ENCODE measurements at places on chromosomes 2 and 18. TPM values are rescaled to one million over a fixed set of nuclear protein-coding genes. Genes with fewer than 3 reads are reported as not detected.

UGT1A3 gene
- total RNA-seq, result not detected

GRCh38 chr2:207182911-207183310, 17.2 kb upstream of the KLF7 start:
- DNase-seq, result no peak

DNA sequence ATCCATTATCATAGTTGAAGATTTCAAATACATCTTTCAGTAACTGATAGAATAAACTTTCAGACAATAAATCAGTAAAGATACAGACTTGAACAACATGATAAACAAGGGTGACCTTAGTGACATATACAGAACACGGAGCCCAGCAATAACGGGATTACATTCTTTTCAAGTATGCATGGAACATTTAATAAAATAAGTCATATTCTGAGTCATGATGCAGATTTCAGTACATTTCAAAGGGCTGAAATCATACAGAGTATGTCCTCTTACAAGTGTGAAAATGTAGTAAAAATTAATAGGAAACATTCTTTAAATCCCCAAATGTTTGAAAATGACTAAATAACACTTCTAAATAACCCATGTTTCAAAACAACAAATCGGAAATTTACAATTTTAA, 17.2 kb upstream of the KLHL29 start:
- no peak for DNase-seq

DNA sequence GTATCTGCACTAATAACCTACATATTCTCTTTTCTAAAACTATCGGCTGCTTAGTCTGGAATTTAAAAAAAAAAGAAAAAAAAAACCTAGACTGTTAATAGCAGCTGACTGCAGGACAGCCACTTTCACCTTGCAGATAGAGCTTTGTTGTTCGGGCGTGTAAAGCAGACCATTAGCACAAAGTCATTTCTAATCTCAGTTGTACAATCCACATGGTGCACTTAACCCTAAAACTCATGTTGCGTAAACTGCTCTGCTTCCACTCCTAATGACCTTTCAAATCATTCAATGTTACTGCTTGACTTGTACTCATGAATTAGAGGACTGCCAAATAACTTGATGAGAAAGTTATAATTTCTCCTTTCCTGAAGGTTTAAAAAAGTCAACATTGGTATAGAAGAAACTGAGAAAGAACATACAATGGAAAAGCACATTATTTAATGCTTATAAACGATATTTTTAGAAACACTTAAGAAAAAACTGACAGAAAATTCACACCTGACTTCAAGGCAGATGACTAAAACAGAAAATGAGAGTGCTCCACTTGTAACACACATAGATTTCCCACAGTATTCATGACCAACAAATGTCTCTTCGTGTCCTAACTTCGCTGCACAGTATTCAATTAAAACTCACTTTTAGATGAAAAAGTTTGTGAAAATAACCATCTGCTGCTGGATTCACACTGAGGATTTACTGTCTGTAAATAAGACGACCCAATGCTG, 2.6 kb downstream of the CDH2 start:
- DNase-seq, result no peak

DNA sequence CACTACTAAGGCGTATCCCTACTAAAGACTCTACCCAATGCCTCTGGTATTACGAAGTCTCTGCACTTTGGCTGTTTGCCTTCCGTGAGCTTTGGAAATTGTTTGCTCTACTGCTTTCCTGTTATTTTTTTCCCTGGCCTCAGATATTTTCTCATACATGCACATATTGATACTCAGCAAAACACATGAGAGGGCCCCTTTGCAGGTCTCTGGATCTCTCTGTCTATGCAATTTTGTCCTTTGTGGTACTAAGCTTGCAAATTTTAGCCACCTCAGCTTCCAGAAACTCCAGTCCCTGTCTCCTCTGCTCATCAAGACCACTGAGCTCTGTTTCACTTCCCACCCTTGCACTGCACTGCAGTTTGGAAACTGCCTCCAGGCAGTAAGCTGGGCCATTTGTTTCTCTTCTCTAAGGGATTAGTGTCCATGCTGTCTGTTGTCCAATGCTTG, 46.6 kb downstream of the TAF1B start:
- DNase-seq, result no peak

DNA sequence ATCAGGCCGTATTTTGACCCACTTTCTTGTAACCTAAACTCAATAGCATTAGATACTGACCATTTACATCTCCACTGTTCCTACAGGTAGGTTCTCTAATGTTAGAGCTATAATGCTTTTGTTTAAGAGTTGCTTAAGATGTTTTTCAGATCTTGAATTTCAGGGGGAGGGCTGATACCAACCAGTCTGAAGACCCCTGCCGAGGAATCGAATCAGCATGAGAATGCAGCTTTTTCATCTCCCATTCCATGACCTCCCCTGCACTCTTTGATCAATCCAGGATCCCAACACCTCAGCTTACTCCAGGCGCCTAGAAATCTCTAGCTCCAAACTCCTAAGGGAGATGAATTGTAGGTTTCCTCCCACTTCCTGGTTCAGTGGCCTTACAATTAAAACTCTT, 120.5 kb upstream of the MC4R start:
- no peak for DNase-seq

Measured in omental fat pad (tissue), 4 donors.